ENCODE measurements at places on chromosomes 2 and 18.

DNA sequence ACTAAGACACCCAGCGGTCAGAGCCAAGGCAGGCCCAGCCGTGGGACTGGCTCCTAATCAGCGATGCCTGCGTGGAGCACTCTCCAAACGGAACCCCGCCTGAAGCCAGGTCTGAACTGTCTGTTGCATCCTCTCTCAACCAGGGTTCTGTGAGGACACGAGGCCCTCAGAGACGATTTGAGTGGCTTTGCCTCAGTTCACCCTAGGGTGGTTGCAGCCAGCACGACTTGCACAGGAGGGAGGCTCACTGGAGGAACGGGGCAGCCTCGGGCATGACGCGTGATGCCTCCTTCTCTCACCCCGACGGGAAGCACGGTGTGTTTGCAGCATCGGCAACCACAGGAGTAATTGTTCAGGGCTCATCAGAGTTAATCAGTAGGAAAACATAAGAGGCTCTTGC, 336.4 kb downstream of the EIPR1 start:
- no peak for DNase-seq

GRCh38 chr2:211447548-211447947, 891.1 kb downstream of the CPS1 start:
- DNase-seq = no peak

DNA sequence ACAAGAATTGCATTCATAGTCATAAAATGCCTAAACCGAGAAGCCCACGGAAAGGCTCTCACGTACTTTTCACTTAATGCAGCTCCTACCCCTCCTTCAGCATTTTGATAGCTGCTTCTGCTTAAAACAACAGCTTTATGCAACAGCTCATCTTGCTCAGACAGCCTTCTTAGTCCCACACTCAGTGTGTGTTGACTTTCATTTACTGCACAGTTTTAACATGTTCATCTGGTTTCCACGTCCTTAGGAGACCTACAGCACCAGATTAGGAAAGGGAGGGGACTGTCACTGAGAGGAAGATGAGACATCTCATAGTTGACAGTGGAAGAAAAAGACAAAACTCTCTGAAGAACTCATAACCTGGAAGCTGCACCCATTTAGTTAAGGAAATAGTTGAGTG, 435.4 kb downstream of the SETBP1 start:
- no peak for DNase-seq

- DNase-seq = peak; percentile 66
Measured at GRCh38 chr18:2104620-2105462, 466.5 kb downstream of the METTL4 start.

DNA sequence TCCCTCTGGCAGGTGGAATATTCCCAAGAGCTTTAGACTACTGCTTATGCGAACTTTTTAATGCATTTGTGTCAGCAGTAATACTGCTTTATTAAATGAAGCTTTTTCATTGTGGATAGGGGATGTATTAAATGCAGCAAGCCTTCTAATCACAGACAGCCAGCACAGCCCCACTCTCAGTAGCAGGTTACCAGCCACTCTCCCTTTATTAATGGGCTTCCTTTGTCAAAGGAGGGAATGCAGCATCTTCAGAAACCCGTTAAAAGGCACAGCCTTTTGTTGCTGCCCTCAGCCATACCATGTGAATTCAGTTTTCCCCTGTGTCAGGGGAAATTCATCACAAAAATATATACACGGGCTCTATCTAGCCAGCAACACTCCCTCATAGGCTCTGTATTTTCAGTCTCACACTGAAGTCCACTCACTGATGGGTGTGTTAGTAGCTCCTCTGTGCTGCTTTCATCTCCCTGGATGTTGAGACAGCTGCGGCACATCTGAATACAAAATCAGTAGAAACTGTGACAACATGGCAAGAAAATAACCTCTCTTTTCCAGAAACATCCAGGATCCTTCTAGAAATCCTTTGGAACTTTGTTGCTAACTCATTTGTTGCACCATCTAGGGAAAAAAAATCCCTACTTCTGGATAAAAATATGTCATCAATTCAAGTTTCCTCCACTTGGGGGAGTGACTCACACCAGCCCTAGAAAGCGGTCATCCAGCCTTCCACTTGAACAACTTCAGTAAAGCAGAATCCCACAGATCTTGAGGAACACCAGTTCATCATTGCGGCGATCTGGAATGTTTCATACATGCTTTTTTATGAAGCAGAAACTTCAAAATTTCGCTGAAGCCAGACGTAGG, 48.4 kb downstream of the LRRTM1 start:
- peak; percentile 4 for DNase-seq

DNA sequence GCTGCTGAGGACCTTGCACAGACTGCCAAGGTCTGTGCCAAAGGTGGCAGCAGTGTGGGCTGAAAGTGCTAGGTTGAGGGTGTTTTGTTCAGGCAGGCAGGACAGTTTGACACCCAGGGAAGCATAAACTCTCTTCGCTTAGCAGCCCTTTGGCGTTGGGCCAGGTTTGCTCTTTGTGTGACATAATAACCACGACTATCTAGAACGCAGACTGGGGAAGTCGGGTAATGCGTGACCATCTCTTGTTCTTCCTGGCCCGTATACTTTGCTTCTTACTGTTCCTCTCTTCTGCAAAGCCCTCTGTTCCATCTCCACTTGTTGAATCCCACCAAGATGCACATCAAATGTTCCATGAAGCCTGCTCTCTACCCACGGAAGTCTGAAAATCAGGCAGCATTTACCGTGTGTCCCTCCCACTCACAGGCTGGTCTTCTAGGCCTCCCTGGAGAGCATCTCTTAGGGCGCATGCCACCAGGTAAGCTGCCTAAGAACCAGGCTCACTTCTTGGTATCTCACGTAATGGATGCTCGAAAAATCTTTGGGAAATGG, 96.7 kb upstream of the LMAN1 start:
- DNase-seq = no peak

GRCh38 chr18:11654736-11655605, 34.1 kb upstream of the GNAL start:
- peak; percentile 49 for DNase-seq

All from GM12865 (cell line).